Aorta (tissue), 5 donors: ENCODE measurements at places on chromosomes 6 and 20. TPM values are rescaled to one million over a fixed set of nuclear protein-coding genes. Genes with fewer than 3 reads are reported as not detected.
A peak's percentile ranks its signal among the peaks of the same experiment; 100 is the strongest.

GRCh38 chr6:54192993-54193392 is 81.8 kb downstream of the MLIP start:
- DNase-seq: no peak

DNA sequence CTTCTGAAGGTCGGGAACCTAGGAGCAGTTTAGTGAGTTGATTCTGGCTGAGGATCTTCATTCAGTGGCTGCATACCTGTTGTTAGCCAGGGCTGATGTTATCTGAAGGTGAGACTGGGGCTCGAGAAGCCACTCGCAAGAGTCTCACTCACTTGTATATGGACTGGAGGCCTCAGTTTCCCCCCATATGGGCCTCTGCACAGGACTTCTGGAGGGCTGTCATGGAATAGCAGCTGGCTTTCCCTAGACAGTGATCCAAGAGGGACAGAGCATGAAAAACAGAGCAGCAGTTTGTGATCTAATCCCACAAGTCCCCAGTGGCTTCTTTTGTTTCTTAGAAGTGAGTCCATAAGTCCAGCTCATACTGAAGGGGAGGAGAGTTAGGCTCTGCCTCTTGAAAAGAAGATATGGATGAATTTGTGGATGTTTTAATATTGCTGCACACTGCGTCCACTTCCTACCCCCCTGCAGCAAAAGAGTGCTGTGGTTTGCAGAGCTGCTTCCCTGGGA is 623.4 kb downstream of the CDH26 start:
- no peak for DNase-seq

- no peak for DNase-seq
These were observed 53.8 kb downstream of the ADGRG6 start for GRCh38 chr6:142355520-142356174.

DNA sequence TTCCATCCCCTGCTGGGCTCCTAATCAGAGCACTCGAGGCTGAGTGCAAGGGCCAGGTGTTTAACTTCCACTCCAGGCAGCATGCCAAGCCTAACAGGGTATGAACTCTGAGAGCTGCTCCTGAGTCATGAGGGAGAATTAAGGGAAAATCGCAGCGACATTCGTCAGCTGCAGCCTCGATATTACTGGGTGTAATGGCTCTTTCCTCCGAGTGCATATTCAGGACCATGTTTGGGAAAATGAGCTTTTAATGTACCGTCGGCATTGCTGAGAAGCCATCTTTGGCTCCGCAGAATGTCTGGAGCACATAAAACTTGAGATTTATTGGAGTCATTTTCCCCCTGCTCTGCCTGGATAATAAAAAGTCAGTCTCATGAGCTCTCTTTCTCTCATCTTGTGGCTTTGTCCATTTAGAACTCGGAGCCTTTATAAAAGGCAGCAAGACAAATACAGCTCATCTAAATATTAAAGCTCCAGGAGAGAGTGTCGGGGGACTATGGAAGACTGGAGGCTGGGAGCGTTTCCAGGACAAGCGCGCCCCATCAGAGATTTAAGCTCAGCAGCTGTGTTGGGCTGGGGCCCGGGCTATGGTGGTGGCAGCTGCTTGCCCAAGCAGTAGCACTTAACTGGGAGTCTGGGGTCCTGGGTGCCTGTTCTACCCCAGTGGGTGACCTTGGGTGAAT is 103.7 kb downstream of the TOX2 start:
- peak; percentile 85 for DNase-seq

- DNase-seq: no peak
These were observed 93.3 kb downstream of the UTRN start for GRCh38 chr6:144378437-144378836.

DNA sequence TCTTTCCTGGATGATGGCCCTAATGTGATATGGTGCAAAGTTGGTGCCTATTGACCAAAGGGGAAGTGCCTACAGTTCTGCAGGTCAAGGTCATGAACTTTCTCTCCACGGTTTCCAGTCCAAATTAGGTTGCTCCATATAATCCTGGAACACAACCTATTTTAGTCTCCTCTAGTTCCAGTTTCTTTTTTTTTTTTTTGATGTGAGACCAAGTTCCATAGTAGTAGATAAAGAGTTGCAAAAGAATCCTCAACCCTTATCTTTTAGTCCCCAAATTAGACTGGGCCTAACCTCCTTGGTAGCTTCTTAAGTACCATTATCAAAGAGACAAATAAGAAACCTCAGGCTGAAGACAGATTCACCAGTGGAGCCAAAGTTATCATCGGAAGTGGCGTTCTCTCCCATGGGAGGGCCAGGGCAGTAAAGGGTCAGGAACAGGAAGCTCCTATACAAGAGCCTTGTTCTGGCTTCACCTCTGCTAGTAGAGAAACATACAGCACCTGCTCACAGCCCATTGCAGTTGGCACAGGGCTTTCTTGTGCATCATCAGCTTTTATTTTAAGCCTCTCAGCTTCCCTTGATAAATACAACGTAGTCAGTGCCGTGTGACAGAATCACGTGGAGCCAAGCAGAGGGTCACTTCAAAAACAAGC is 132.2 kb upstream of the RREB1 start:
- DNase-seq: no peak

DNA sequence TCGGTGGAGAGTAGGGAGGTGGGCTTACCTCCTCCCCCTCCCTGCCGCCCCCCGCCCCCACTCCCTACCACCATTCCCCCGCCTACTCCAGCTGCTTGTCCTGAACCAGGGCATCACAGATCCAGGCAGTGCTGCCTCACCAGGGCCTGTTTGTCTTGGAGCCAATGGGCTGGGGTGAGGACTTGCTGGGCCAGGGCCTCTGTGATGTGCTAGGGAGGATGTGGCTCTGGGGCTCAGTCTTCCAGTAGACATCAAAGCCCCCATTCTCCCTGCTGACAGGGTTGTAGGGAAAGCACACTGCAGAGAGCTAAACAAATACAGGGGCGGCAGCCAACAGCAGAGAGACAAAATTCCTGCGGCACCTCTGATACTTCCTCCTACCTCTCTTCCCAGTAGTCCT is 48.2 kb upstream of the NXT1 start:
- DNase-seq: no peak

DNA sequence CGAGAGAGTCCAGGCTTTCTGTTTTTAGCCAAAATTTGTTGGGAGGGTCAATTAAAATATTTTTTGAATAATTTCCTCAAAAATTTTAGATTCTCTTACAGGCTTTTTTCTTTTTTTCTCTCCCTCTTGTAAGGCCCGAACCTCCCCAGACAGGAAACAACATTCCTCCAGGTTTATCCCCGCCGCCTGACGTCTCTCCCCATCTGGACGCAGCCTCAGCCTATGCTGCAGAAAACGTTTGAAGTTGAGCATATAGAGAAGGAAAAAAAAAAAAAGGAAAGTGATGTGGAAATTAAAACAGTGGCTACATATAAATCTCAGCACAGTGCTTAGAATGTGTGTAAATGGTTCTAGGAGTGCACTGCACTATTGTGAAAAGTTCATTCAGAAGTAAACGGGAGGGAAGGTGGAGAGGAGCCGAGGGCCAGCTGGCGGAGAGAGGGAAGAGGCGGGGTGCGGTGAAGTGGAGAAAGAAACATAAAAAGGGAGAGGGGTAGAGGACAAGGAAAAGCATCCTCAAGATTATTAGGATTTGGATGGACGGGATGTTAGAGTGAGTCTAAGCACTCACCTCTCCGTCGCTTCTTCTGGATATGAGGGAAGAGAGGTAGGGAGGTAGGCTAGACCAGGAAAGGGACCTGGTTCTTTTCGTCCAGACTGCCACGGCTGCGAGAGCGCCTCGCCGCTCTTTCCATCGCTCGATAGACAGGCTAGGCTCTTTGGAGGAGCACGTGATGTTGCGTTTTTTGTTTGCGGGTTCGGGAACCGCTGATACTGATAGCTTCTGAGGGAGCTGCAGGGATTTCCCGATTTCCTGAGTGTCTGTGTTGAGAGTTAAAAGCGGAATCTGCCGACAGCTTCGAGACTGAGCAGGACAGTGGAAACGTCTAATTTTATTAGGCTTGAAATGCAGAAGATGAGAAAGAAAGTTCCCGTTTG is 98.7 kb downstream of the TRIM27 start:
- DNase-seq: no peak

DNA sequence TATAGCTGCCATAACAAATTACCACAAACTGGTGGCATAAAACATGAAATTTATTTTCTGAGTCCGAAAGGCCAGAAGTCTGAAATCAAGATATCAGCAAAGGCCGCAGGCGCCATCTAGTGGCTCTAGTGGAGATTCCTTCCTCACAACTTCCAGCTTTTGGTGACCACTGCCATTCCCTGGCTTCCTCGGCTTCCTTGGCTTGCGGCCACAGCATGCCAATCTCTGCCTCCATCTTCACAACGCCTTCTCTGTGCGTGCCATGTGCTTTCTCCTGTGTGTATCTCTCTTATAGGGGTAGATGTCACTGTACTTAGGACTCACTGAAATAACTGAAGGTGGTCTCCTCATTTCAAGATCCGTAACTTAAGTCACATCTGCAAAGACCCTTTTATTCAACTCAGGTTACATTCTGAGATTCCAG is 5.4 kb upstream of the PLAGL1 start:
- DNase-seq: peak; percentile 92

GRCh38 chr6:50213146-50213545 is 163.4 kb upstream of the DEFB112 start:
- DNase-seq: no peak

DNA sequence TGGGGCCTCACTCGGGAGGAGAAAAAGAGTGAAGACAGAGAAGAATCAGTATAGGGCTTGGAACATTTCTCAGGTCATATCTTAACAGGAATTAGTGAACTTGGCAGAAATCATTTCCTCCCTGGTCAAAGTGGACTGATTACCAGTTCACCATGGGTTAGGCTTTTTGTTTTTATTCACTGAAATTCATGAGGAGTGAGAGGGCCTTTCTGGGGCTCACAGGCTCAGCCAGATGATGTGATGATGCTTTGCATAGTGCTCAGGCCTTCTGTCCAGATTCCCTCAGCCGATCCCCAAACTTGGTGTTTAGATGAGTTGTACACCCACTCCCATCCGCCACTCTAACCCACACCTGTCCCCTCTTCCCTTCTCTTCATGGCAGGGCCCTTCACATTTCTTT is 32.5 kb downstream of the SRSF3 start:
- DNase-seq: peak; percentile 2

GRCh38 chr6:106939848-106940247 is 34.7 kb downstream of the CD24 start:
- no peak for DNase-seq

DNA sequence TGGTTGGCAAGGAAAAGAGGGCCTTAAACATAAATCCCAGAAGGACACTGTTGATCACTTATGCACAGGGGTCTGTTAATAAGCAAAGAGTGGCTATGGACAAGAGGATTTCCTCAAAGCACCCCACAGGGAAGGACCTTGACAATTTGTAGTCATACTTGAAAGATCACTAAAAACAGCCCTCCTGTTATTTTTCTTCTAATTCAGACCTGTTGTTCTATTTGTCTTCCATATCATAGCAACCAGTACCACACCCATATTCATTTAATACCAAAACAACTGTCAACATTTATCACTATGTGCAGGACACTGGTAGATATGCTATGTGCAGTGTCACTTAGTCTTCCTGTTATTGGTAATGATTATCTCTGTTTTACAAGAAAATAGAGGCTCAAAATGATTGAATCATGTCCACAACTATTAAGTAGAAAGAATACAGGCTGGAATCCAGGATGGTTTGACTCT is 3.2 kb upstream of the DYNLRB1 start:
- no peak for DNase-seq

GRCh38 chr20:6164421-6165341 is 41.9 kb upstream of the FERMT1 start:
- DNase-seq: no peak

- DNase-seq: no peak
These were observed 259.7 kb downstream of the HDGFL1 start for GRCh38 chr6:22829070-22829469.

- DNase-seq: no peak
These were observed 51.5 kb downstream of the CTCFL start for GRCh38 chr20:57473246-57474048.

DNA sequence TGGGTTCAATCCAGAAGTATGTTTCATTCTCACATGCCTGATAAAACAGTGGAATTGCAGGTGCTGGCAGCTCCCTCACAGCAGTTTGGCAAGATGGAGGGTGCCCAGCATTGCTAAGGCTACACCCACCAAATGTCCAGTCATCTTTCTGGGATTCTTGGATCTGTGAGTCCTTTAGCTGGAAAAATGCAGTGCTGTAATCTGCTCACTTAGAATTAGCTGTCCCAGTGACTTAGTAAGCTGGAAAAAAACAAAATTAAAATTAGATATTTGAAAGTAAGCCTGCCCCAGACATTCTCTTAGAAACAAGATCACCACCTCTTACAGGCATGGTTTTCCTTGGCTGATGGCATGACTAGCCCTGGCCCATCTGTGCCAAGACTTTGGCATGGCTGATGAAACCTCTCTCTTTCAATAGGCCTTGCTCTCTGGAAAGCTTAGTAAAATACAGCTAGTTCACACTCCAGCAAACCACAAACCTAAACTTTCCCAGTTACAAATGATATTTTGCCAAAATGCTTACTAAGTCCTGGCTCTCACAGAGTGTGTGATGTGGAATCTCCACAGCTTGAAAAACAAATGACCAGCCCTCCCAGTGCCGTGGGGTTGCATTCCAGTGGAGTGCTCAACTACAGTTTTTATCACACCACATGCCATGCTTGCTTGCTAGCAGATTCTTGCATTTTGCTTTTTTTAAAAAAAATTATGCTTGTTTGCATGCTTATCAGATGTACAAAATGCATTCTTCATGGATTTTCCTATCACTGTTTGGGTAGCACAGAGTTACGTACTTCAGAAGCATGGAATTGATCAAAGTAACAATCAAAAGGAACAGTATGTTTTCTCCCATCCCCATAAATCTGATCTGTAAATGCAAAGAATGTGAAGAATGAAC is 261.5 kb downstream of the EYA4 start:
- peak; percentile 82 for DNase-seq

GRCh38 chr6:1144842-1145767 is 166.8 kb upstream of the FOXQ1 start:
- no peak for DNase-seq

GRCh38 chr6:43122146-43122545 is 46.0 kb downstream of the PTK7 start:
- no peak for DNase-seq

DNA sequence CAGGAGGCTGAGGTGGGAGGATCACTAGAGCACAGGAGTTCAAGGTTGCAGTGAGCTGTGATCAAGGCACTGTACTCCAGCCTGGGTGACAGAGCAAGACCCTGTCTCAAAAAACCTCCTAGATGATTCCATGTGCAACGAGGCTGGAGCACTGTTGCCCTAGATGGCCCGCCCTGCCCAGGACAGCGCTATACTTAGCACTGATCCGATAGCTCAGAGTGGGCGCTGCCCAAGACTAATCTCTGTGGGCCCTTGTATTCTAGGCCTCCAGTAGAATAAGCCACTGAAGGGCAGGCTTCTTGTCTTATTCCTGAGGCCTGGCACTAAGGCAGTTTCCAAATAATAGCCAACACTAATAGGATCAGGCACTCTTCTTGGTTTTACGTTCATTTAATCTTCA is 41.0 kb downstream of the STK35 start:
- DNase-seq: peak; percentile 28

TFAP2D gene
- not detected for total RNA-seq

C20orf144 gene
- not detected for total RNA-seq

GRM1 gene
- total RNA-seq: 0.13 TPM

PAK5 gene
- 0.33 TPM for total RNA-seq

C6orf52 gene
- not detected for total RNA-seq
